GM13977 (cell line): ENCODE measurements at places on chromosomes 5 and 9.

GRCh38 chr9:90915693-90916092 is 114.1 kb downstream of the SYK start:
- DNase-seq = peak; percentile 43

DNA sequence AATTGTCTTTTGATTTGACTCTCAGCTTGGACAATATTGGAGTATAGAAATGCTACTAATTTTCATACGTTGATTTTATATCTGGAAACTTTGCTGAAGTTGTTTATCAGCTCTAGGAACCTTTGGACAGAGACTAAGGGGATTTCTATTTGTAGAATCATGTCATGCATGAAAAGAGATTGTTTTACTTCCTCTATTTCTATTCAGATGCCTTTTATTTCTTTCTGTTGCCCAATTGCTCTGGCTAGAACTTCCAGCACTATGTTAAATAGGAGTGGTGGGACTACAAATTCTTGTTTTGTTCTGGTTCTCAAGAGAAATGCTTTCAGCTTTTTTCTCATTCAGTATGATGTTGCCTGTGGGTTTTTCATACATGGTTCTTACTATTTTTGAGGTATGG is 112.8 kb upstream of the CDH12 start:
- no peak for DNase-seq

DNA sequence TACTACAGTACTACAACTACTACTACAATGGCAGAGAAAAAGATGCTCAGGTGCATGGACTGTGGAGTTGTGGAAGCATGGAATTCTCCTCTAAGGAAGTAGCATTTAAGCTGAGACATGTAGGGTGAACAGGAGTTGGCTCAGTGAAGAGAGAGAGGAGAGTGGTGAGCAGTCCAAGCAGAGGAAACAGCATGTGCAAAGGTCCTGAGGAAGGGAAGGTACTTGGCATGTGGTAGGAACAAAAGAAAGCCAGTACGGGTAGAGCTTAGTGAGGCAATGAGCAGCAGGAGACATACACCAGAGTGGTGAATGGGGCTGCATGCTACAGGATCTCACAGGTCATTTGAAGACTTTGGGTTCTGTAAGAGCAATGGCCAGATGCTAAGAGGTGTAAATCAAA is 41.4 kb upstream of the GLRA1 start:
- no peak for DNase-seq

GRCh38 chr9:115006660-115007059 is 76.3 kb upstream of the TNFSF8 start:
- DNase-seq = no peak
